Hepatocyte (in vitro differentiated cells): ENCODE measurements at places on chromosomes 1 and 21. TPM values are rescaled to one million over a fixed set of nuclear protein-coding genes. Genes with fewer than 3 reads are reported as not detected.

DNA sequence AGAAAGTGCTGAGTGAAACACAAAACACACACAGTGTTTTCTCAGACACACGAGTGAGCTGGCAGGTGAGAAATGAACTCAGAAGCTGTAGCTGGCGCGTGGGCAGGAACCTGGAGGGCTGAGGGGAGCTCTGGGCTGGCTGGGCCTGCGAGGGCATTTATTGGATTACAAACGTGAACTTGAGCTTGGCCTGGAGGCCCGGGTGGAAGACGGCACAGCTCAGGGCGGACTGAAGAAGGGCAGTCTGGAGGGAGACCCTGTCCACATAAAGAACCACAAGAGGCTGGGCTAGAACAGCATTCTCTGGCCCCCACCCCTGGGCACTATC lies 52.1 kb upstream of the ADARB1 start:
- H3K27me3 ChIP-seq: no peaks in the 10 kb centered on the region
- H3K4me3 ChIP-seq: no peak overlapping the region
- DNase-seq: peak; percentile 3
- H3K4me1 ChIP-seq: peaks cover 4% of the 10 kb centered on the region
- H3K27ac ChIP-seq: no peak overlapping the region
- no peaks in the 10 kb centered on the region for H3K36me3 ChIP-seq

GRCh38 chr1:30749691-30750583 lies 7.6 kb downstream of the LAPTM5 start:
- H3K27ac ChIP-seq: no peak overlapping the region
- H3K36me3 ChIP-seq: no peaks in the 10 kb centered on the region
- H3K4me1 ChIP-seq: peaks cover 13% of the 10 kb centered on the region
- peaks cover 2% of the 10 kb centered on the region for H3K27me3 ChIP-seq
- H3K4me3 ChIP-seq: no peak overlapping the region

GRCh38 chr1:88618331-88618730 lies 65.7 kb upstream of the PKN2 start:
- no peak overlapping the region for H3K4me3 ChIP-seq
- H3K27ac ChIP-seq: no peak overlapping the region
- H3K4me1 ChIP-seq: no peaks in the 10 kb centered on the region
- DNase-seq: no peak

GRCh38 chr1:244065960-244066388 lies 14.9 kb downstream of the ZBTB18 start:
- peaks cover 14% of the 10 kb centered on the region for H3K4me1 ChIP-seq
- no peaks in the 10 kb centered on the region for H3K27me3 ChIP-seq
- no peak overlapping the region for H3K4me3 ChIP-seq
- H3K36me3 ChIP-seq: no peaks in the 10 kb centered on the region
- H3K27ac ChIP-seq: peak overlapping the region; percentile 77

GRCh38 chr1:202316186-202316585 lies 25.6 kb downstream of the UBE2T start:
- no peak overlapping the region for H3K4me3 ChIP-seq
- H3K4me1 ChIP-seq: no peaks in the 10 kb centered on the region
- H3K36me3 ChIP-seq: no peaks in the 10 kb centered on the region
- no peak overlapping the region for H3K27ac ChIP-seq

DNA sequence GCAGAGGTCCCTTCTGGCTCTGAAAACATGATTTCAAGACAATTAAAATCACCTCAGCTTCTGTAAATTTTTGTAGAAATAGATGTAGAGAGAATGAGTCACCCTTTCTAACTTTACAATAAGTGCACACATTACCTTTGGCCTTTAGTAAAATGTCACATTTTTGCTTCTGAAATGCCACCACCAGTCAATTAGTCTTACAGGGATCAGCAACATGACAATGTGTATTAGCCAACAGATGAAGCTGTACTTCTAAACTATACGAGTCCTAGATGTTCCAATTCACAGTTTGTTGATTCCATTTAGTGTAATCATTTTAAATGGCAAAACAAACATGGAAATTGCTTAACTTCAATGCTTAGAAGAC lies 23.1 kb downstream of the C21orf91 start:
- H3K27ac ChIP-seq: peak overlapping the region; percentile 35
- no peaks in the 10 kb centered on the region for H3K27me3 ChIP-seq
- peaks cover 3% of the 10 kb centered on the region for H3K4me1 ChIP-seq
- DNase-seq: no peak
- H3K4me3 ChIP-seq: no peak overlapping the region

DNA sequence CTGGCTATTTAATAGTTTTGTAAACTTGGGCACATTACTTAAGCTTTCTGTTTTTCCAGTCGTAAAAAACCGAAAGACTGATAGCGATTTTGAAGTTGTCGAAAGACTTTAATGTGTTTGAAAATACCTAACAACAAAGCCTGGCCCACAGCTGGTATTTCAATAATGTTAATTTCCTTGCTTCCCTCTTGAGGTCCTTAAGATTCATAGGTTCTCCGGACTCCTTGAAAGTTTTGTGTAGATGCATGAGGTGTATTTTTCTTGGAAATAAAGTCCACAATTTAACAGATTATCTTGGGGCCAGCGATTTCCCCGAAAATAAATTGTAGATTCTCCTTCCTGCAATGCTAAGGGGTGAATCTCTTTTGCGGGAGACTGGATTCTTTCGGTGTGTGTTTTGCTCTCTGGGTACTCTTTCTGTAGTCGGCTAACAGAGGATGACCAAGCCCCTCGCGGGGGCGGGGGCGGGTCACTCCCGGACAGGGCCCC lies 735 bp upstream of the YTHDF2 start:
- H3K4me1 ChIP-seq: peaks cover 38% of the 10 kb centered on the region
- peak overlapping the region; percentile 19 for H3K4me3 ChIP-seq
- H3K27me3 ChIP-seq: no peaks in the 10 kb centered on the region
- H3K36me3 ChIP-seq: no peaks in the 10 kb centered on the region

- peaks cover 25% of the 10 kb centered on the region for H3K4me1 ChIP-seq
- H3K4me3 ChIP-seq: no peak overlapping the region
- H3K36me3 ChIP-seq: no peaks in the 10 kb centered on the region
- DNase-seq: peak; percentile 78
- no peak overlapping the region for H3K27ac ChIP-seq
Observed at GRCh38 chr1:43934101-43934985, 742 bp downstream of the ARTN start.

GRCh38 chr1:177106614-177107365 lies 57.7 kb downstream of the ASTN1 start:
- H3K27ac ChIP-seq: no peak overlapping the region
- H3K27me3 ChIP-seq: peaks cover 16% of the 10 kb centered on the region
- no peak for DNase-seq
- H3K36me3 ChIP-seq: no peaks in the 10 kb centered on the region
- no peaks in the 10 kb centered on the region for H3K4me1 ChIP-seq
- no peak overlapping the region for H3K4me3 ChIP-seq

DNA sequence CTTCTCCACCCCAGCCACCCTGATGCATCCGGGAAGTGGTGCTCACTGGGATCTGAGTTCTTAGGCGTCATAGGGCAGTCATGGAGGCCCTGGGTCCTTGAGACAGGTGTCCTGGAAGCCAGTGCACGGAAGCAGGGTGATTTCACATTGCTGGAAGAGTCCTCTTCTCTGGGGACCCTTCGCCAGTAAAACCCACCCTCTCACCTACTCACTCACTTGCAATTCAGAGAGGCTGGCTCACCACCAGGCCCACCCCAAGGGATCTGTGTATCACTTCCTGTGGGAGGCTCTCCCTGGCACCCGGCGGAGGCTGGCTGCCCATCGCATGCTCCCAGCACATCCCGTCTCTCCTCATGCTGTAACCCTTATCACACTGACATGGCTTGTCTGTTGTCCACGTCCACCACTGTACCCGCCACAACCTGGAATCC lies 40.2 kb upstream of the EPS8L3 start:
- H3K4me1 ChIP-seq: no peaks in the 10 kb centered on the region
- no peak for DNase-seq
- H3K4me3 ChIP-seq: no peak overlapping the region
- no peak overlapping the region for H3K27ac ChIP-seq
- no peaks in the 10 kb centered on the region for H3K27me3 ChIP-seq

DNA sequence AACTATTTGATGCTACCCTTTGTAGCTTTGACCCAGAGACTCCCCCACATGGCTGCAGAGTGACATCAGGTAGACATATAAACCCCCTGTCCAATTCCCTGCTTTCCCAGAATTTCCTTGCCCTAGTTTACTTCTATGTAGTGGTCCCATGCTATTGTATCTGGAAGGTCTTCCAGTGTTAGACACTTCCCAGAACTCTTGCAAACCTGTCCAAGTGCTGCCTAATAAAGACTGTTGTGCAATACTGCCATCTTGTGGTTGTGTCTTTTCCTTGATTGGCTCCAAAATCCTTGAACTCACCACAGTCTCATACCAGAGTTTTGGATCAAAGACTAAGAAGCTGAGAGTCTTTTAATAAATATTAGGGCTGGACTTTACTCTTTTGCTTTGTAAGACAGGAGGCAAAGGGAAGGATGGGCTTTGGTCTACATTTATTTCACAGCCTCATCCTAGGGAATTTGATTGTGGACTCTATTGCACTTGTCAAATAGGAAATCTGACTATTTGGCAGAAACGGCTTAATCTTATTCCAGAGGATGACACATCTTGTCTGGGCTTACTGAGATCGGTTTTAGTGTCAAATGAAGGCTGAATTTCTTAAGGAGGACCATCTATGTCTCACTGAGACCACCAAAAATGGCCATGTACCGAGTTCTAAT lies 169.9 kb downstream of the LRRC7 start:
- no peaks in the 10 kb centered on the region for H3K27me3 ChIP-seq
- peak; percentile 75 for DNase-seq
- H3K4me1 ChIP-seq: peaks cover 19% of the 10 kb centered on the region
- no peaks in the 10 kb centered on the region for H3K36me3 ChIP-seq
- H3K27ac ChIP-seq: no peak overlapping the region

GRCh38 chr1:84073266-84073665 lies 70.8 kb upstream of the PRKACB start:
- no peak overlapping the region for H3K4me3 ChIP-seq
- no peaks in the 10 kb centered on the region for H3K4me1 ChIP-seq
- DNase-seq: no peak
- H3K36me3 ChIP-seq: no peaks in the 10 kb centered on the region
- no peak overlapping the region for H3K27ac ChIP-seq

DNA sequence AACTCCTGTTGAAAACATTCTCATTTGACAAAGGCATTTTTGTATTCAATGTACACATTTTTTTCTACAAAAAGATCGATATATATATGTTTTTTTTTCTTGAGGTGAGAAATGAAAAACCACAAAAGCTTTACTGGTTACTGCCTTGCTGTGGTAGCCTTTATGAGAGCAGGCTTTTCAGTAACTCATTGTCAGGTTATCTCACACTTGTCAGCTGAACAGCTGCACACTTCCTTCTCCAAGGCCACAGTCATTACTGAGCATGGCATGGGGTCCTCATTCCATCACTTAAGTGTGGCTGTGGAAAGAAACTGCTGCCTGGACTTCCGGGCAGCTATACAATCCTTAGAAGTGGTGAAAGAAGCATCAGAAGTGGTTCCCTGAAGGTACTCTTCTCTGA lies 169.3 kb upstream of the ZP4 start:
- DNase-seq: no peak
- no peaks in the 10 kb centered on the region for H3K27me3 ChIP-seq
- no peaks in the 10 kb centered on the region for H3K36me3 ChIP-seq
- no peak overlapping the region for H3K27ac ChIP-seq
- H3K4me1 ChIP-seq: no peaks in the 10 kb centered on the region

- DNase-seq: no peak
- no peak overlapping the region for H3K4me3 ChIP-seq
- no peaks in the 10 kb centered on the region for H3K4me1 ChIP-seq
- H3K27ac ChIP-seq: no peak overlapping the region
- H3K36me3 ChIP-seq: no peaks in the 10 kb centered on the region
- H3K27me3 ChIP-seq: no peaks in the 10 kb centered on the region
Observed at GRCh38 chr1:169443923-169444322, 16.6 kb upstream of the CCDC181 start.

- H3K27me3 ChIP-seq: no peaks in the 10 kb centered on the region
- peaks cover 10% of the 10 kb centered on the region for H3K4me1 ChIP-seq
- H3K27ac ChIP-seq: peak overlapping the region; percentile 29
- no peaks in the 10 kb centered on the region for H3K36me3 ChIP-seq
Observed at GRCh38 chr1:55588309-55588708, 373.1 kb upstream of the USP24 start.

DNA sequence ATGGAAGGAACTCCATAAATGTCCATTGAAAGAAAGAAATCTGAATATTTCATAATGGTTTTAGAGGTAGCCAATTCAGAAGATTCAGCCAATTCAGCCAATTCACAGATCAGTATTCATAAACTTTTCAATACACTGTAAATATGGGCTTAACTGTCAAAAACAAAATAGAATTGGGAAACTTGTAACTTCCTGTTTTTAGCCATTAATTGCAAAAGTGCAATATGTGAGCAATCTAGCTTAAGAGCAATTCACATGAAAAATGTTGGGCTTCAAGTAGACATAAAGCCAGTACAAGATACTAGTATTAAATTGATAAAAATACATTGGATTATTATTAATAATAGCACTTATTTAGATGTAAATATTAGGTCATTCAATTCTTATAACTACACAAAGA lies 27.5 kb upstream of the PLPPR4 start:
- no peaks in the 10 kb centered on the region for H3K36me3 ChIP-seq
- no peak for DNase-seq
- H3K27ac ChIP-seq: no peak overlapping the region
- no peaks in the 10 kb centered on the region for H3K27me3 ChIP-seq
- H3K4me1 ChIP-seq: no peaks in the 10 kb centered on the region
- H3K4me3 ChIP-seq: no peak overlapping the region

DNA sequence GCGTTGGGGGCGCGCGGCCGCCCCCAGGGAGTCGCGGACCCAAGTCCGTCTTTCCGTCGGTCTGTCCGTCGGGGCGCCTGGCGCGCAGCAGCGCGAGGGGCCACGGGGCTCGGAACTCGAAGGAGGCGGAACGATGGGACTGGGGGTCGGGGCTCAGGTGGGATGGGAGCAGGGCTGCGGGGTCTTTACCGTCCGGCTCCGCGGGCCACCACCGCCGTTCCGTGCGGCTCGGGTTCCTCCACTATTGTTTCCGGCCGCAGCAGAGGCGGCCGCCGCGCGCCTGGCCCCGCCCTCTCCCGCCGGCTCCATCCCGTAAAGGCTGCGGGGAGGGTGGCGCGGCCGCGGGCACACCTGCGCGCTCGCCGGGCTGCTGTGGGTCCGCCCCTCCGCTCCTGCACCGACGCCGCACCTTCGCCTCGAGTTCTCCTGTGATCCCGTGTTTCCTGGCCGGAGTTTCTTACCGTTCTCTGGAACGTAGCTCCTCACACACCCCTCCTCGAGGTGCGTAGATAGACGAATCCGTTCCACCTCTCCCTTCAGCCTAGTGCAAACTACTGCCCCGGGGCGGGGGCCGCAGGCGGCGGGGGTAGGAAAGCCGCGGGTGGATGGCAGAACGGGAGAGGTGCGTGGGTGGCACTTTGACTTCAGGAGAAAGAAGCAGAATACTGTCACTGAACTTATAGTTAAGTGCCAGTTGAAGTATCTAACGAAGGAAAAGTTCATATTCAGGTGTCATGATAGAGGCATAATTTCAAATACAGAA lies at the start of gene C21orf91:
Gene C21orf91, minus strand, starts transcription at position 243 of the 763 bp plus-strand sequence. CDS start 1,038 bp downstream, outside the sequence.
- H3K36me3 ChIP-seq: peaks cover 6% of the 10 kb centered on the region
- peak; percentile 93 for DNase-seq
- peak within 1 kb of the TSS; percentile 98 for H3K27ac ChIP-seq
- H3K4me1 ChIP-seq: peaks cover 6% of the 10 kb centered on the region
- no peaks in the 10 kb centered on the region for H3K27me3 ChIP-seq

The RAB42 gene
- total RNA-seq: 19.4 and 23.6 TPM in 2 replicates

The TMEM269 gene
- total RNA-seq: 0.32 and 0.40 TPM in 2 replicates

The C1orf210 gene
- 32.3 and 43.9 TPM in 2 replicates for total RNA-seq

The NTMT2 gene
- not detected in 2 replicates for total RNA-seq

The NFASC gene
- 1.0 and 2.2 TPM in 2 replicates for total RNA-seq

The OR14K1 gene
- total RNA-seq: not detected in 2 replicates
